ENCODE measurements at places on chromosomes 2 and 18.
A peak's percentile ranks its signal among the peaks of the same experiment; 100 is the strongest.

DNA sequence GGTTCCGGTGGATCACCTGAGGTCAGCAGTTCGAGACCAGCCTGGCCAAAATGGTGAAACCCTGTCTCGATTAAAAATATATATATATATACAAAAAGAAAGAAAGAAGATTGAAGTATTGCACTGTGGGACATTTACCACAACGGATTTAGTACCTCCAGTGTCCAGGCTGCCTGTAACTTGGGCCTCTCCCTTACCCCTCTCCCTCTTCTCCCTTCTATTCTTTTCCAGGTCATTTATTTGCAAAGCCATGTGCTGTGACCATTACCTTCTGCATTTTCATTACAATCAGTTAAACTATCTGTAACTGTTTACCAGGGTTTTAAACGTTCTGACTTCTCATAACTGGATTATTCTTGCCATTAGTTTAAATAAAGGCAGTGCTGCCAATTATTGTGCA lies 400.9 kb upstream of the ZNF804A start:
- no peak for DNase-seq

DNA sequence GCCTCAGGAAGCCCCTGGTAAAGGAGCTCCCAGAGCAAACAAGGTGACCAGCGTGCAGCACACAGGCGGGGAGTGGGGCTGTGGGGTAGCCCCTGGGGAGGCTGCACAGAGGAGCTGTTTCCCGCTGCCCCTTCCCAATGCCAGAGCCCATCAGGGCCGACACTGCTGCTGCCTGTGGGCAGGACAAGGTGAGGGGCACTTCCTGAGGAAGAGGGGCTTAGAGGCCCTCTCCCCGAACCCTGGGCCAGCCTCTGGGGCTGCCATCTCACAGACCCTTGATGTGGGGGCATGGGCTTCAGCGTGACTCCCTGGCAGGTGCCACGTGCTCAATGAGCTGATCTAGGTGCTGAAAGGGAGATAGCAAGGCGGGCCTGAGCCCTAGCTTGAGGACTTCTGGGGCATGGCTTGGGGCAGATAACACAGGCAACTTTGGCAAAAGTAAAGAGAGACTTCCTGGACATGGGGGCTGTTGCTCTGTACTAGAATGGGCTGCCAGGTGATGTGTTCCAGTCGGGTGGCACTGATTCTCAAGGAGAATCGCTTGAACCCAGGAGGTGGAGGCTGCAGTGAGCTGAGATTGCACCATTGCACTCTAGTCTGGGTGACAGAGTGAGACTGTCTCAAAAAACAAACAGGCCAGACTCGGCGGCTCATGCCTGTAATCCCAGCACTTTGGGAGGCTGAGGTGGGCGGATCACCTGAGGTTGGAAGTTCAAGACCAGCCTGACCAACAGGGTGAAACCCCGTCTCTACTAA lies 9.9 kb upstream of the KLF11 start:
- no peak for DNase-seq

DNA sequence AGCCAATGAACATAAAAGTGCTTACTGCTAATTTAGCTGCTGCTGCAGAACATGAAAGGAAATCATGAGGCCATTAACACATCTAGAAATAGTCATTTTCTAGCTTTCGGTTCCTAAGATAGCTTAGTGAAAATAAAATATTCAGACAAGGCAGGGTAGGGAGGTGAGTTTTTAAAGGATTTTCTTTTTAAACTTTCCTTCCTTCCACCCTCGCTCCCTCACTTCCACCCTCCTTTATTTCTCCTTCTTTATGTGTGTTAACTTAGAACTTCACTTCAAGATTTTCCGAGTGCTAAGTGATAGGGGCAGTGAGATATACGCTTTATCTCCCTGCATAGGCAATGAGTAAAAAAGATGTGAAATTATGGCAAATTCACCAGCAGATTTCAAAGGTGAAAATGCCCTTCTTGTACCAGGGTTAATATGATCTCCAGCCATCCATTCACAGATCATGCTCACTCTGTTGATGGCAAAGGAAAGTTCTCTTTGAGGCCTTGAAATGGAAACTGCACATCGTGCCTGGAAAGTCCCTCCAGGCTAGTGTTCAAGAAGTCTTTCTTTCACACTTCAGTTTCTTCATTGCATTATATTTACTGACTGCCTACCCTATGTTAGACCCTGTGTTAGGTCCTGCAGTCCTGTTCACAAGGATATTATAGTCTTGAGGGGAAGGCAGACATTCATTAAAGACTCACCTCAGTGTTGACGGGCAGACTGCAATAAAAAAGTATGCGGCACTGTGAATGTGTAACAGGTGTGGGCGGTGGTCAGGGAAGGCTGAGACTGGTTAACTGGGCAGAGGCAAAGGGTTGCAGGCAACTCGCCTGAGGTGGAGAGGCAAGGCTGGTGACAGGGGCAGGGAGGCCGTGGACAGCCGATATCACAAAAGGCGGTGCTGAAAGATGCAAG lies 200.8 kb downstream of the PLCL1 start:
- peak; percentile 43 for DNase-seq

DNA sequence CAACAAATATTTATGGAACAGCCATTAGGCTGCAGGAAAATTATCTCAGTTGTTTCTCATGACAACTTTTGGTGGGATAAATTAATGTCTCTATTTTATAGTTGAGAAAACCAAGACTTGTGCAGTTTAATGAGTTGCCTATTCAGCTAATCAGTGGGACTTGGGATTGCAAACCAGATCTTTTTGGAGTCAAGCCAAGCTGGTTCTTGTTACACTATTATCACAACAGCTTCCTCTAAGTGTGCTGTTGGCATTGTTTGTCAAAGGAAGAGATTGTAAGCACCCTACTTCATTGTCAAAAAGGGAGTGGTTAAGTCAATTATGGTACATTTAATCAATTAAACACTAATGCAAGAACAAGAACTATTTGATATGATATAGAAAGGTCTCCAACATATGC lies 119.2 kb downstream of the PAX3 start:
- no peak for DNase-seq

DNA sequence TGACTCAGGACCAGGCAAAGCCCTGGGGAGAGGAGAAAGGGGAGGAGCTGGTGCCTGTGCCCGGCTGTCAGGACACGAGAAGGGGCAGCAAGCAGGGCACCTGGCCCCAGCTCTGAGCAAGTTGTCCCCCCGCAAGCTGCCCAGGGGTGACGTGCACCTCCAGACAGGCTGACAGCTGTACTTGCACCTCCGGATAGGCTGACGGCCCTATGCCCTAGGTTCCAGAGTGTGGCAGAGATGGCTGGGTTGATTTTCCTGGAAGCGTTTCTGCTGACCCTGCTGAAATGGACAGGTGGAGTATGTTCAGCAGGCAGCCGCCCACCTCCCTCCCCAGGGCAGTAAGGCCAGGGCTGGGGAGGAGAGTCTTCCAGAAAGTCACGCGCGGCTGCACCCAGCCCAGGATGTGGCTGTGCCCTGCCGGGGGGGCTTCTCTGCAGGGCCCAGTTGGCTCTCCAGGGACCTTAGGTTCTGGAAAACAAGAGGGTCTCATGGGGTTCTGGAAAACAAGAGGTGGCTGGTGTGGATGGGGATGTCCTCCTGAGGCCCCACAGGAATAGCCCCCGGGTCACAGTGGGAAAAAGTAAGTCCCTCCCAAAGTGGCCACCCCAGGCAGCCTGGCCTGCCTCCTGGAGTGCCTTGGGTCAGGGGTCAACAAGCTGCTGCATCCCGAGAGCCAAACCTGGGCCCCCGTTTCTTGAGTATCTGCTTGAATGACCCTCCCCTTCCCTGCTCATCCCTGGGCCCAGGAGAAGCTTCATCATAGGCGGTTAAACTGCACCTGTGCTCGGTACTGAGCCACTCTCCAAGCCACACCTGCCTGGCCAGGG lies 71.4 kb upstream of the OTOS start:
- DNase-seq, result no peak

DNA sequence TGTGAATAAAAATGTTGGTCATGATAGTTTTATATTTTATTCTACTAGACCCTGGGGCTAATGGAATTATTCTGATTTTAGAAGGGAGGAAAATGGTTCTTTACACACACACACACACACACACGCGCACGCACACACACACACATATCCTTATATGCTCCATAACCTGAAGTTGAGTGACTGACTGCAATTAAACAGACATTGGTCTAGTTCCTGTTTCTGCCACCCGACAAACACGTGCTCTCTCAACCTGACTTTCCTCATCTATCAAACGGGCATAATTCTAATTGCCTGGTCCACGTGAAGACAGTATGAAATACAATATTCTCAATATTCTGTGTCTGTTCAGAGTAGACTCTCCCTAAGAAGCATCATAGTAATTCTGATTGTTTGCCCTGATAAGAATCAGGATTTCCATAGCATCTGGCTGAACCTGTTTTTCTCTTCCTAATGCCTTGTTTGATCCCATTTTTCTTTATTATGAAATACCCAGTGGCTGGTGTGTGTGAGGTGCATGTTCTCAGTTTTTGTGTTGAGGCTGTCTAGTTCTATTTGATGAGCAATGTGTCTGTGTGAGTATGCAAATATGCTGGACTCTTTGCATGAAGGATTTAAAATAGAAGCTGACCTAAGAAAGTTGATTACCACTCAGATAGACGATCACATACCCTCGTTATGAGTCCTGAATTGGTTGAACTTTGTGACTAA lies 51.0 kb downstream of the SETBP1 start:
- DNase-seq, result no peak

DNA sequence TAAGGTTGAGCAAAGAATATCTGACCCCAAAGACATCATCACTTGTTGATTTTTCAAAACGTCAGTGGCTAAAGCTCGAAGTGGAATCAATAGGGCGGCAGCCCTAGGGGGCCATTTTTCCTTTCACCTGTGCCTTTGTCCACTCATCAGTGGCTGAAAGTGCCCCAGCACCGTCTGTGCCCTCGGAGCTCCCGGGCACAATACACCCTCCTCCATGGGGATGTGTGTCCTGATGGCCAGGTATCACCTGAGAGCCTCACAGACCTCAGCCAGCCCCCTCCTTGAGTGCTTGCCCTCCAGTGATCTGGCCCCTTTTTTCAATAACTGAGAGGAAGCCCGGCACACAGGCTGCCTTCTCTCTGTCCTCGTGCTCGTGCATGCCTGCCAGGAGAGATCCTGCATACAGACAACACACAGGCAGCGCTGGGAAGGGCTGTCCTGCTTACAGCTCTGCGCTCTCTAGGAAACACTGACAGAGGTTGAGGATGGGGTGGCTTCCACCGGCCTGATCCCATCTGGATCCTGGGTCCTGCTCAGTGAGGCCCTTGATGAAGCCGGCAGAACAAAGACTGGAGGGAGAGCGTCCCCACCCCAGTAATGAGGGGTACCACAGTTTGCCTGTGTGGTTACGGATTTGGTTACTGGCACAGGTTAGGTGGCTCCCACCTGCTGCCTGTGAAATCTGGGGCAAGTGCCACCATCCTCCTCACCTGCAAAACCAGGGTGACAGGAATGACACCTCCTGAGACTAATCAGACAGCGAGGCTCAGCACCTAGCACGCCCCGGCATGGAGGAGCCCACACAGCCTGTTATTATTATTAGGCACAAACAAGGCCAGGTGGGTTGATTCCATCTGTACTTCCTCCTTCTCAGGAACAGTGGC lies 197.5 kb upstream of the RAB6C start:
- no peak for DNase-seq

- DNase-seq, result no peak
These were observed 31.0 kb downstream of the DYSF start for GRCh38 chr2:71484354-71484753.

- no peak for DNase-seq
These were observed 8.2 kb downstream of the ADRA2B start for GRCh38 chr2:96108151-96108540.

DNA sequence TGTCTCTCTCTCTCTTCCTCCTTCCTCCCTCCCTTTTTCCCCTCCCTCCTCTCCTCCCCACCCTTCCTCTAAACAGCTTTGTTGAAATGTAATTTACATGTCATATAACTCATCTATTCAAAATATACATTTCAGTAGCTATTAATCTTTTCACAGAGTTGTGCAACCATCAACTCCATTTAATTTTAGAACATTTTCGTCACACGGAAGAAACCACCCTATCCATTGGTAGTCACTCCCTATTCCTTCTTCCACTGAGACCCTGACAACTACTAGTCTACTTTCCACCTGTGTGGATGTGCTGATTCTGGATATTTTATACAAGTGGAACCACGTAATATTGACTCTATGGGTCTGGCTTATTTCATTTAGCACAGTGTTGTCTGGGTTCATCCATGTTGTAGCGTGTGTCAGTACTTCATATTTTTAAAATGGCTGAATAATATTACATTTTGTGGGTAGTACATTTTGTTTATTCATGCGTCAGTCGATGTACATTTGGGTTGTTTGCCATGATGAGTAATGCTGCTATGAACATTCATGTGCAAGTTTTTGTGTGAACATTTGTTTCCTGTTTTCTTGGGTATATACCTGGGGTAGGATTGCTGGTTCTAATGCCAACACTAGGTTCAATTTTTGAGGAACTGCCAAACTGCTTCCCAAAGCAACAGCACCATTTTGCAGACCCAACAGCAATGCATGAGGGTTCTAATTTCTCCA lies 100.1 kb upstream of the GCFC2 start:
- DNase-seq, result no peak

GRCh38 chr18:29084120-29084519 lies 907.2 kb upstream of the CDH2 start:
- DNase-seq, result no peak

DNA sequence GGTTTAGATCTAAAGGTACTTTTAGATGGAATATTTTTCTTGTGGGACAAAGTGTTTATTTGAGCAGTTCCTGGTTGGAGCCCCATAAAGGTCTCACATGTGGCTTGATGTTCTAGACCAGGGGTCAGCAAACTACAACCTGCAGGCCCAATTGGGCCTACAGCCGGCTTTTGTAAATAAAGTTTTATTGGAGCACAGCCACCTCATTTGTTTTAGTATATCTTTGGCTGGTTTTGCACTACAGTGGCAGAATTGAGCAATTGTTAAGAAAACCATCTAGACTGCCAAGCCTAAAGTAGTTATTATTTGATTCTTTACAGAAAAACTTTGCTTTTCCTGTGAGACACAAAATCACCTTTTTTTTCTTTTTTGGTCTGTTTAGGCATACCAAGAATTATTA lies 41.6 kb downstream of the NDC80 start:
- DNase-seq, result no peak

DNA sequence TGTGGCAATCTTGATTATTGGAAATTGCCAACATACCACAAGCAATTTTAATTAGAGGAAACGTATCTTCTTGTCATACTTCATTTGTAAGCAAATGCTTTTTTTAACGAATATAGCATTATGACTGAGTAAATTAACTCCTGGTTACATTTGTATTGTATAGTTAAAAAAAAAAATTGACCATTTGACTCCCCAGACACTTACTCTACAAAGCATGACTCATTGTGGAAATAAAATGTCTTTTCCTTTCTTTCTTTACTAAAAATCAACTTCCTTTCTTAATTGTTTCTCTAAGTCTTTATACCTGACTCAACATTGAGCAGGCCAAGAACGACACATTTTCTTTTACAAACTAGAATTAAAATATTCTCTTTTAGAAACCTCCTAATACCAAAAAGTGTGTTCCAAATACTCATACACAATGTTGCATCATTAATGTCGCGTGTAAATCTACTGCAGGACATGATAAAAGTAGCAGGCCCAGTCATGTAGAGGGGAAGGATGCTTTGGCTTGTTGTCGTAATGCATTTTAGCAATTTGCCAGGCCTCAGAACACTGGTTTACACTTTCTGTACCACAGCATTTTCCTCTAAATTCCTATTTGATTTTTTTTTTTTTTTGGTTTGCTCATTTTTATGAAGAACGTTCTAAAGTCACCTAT lies 349.6 kb upstream of the KCNH7 start:
- no peak for DNase-seq

Measured in CD4-positive, alpha-beta T cell treated with Interleukin-10 for 1 hour (primary cell).